ENCODE measurements at places on chromosomes 7 and 10. TPM values are rescaled to one million over a fixed set of nuclear protein-coding genes. Genes with fewer than 3 reads are reported as not detected.
A peak's percentile ranks its signal among the peaks of the same experiment; 100 is the strongest.

DNA sequence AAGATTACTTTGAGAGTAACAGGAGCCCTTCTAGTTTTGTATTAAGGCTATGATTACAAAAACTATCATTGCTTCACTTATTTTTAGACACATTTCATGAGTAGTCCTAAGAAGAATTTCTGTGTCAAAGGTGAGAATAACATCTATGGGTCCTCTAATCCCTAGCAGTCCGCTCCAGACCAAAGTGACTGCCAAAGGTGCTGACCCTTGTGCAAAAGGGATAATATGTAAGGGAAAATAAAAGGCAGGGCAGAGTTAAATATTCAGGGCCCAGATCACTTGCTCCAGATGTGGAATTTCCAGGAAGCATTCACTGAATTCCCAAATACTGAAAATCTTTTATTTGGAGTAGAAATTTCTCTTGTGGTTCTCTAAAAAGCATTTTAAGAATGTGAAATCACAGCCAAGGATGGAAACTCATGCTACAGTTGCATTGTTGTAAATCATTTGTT, 29.3 kb downstream of the RHOBTB1 start:
- no peaks in the 10 kb centered on the region for H3K36me3 ChIP-seq
- no peak for DNase-seq
- no peak overlapping the region for H3K4me3 ChIP-seq
- H3K27me3 ChIP-seq, result no peaks in the 10 kb centered on the region

DNA sequence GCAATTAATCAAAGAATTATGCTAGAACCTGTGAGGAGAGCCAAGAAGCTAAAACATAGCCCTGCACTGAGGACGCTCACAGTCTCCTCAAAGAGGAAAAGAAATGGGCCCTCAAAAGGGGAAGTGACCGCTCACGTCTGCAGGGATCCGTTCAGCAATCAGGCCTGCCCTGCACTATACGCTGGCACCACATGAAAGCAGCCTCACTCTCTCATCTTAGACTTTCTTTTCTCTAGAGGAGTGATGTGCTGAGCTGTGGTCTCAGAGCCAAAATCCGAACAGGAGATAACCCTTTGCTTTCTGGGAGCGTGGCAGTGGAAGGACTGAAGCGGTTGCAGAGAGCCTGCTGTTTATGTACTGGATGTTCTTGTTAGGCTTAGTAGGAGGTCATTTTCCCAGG, 6.3 kb upstream of the IL2RA start:
- H3K27me3 ChIP-seq, result no peaks in the 10 kb centered on the region
- H3K27ac ChIP-seq, result peak overlapping the region; percentile 46
- peak overlapping the region; percentile 16 for H3K4me3 ChIP-seq
- no peaks in the 10 kb centered on the region for H3K36me3 ChIP-seq
- DNase-seq, result peak; percentile 49
- peaks cover 57% of the 10 kb centered on the region for H3K4me1 ChIP-seq

DNA sequence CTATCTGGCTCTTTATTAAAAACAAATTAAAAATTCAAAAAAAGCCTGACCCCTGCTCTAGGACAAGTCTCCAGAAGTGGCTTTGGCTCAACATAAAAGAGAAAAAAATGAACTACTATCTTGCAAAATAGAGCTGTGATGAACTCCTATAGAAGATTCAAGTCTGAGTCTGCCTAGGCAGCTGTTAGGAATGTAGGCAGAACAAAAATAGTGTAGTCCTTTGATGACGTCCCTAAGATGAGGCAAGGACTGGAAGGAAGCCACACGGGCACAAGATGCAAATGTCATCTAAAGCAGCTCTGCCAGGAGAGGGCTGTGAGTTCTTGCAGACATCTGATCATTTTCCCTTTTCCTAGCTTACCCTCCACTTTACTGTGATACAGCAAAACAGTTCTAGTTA, 20.5 kb downstream of the ASNS start:
- no peaks in the 10 kb centered on the region for H3K4me1 ChIP-seq
- no peak overlapping the region for H3K4me3 ChIP-seq
- H3K27ac ChIP-seq, result no peak overlapping the region
- no peak for DNase-seq
- no peaks in the 10 kb centered on the region for H3K27me3 ChIP-seq

GRCh38 chr7:116101704-116102103, 71.1 kb upstream of the TFEC start:
- H3K27me3 ChIP-seq, result no peaks in the 10 kb centered on the region
- no peak overlapping the region for H3K4me3 ChIP-seq
- no peak for DNase-seq
- no peaks in the 10 kb centered on the region for H3K4me1 ChIP-seq
- no peak overlapping the region for H3K27ac ChIP-seq
- H3K36me3 ChIP-seq, result no peaks in the 10 kb centered on the region

- no peak for DNase-seq
- H3K27me3 ChIP-seq, result no peaks in the 10 kb centered on the region
- H3K4me3 ChIP-seq, result no peak overlapping the region
- no peaks in the 10 kb centered on the region for H3K36me3 ChIP-seq
Measured at GRCh38 chr10:69843923-69844322, 42.2 kb downstream of the COL13A1 start.

DNA sequence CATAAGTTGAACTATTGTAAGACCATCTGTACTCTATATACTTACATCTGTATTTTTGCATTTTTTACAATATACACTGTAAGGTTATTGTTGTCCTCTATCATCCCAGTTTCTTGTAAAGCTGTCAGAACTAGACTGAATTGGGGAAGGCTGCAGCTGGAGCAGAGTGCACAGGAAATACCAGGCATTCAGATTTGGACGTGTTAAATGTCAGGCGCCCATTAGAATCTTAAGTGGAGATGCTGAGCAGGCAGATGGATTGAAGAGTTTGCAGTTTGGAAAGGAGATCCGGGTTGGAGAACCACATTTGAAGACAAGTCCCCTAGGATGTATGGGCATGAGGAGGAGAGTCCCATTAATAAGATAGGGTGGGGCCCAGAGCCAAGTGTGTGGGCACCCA, 40.4 kb downstream of the MTURN start:
- no peaks in the 10 kb centered on the region for H3K36me3 ChIP-seq
- no peak overlapping the region for H3K27ac ChIP-seq
- no peak overlapping the region for H3K4me3 ChIP-seq
- no peaks in the 10 kb centered on the region for H3K27me3 ChIP-seq

- H3K27me3 ChIP-seq, result no peaks in the 10 kb centered on the region
- no peaks in the 10 kb centered on the region for H3K4me1 ChIP-seq
- H3K36me3 ChIP-seq, result no peaks in the 10 kb centered on the region
- H3K4me3 ChIP-seq, result no peak overlapping the region
- no peak for DNase-seq
- no peak overlapping the region for H3K27ac ChIP-seq
Measured at GRCh38 chr10:120479506-120479905, 22.5 kb downstream of the PLPP4 start.

DNA sequence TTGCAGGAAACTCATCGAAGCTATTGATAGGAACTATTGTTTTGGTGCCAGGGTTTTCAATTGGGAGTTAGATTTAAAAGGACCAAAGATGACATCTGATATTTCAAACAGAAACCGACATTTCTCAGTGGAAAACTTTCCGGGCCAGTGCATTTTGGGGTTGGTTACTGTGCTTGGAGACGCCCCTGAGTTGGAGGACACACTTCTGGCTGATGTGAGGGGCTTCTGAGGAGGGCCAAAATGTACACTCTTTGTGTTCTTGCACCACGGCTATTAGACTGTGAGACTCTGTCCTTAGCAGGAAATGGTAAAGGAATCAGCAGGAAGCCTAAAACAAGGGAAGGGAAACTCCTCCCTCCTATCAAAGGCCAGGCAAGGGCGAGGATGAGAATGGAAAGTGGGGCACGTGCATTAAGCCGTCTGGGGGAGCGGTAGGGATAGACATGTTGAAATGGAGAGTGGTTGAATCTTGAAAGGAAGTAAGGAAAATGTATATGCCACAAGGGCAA, 1.8 kb upstream of the SRGN start:
- peaks cover 32% of the 10 kb centered on the region for H3K4me1 ChIP-seq
- no peak for DNase-seq
- H3K36me3 ChIP-seq, result no peaks in the 10 kb centered on the region

DNA sequence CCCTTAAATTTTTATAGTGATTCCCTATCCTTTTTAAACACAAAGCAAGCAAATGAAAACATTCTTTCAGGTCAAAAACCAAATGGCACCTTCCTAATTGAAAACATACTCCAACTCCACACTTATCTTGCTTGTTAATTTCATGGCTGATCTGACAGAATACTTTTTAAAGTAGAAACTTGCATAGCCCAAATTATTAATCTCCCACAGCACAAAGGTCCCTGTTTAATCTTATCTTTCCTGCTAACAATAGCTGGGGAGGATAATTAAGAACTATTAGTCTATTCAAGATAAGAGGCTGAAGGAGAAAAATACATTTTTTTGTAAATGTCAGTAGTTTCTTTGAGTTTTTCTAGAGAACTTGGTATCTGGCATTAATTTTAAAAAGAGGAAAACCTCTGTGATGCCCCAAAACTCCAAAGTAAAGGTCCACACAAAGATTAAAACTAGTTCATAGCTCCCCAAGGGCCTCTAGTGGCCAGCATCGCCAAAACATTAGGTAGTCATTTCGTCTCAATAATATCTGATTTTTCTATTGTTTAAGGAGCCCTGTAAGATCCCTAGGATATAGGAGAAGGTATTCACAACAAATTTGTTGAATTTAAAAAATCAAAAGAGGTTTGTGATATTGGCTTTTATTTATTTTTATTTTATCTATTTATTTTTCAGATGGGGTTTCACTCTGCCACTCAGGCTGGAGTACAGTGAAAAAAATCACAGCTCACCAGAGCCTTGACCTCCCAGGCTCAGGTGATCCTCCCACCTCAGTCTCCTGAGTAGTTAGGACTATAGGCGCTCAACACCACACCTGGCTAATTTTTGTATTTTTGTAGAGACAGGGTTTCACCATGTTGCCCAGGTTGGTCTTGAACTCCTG, 14.7 kb downstream of the CDNF start:
- H3K4me3 ChIP-seq, result no peak overlapping the region
- H3K27me3 ChIP-seq, result no peaks in the 10 kb centered on the region
- H3K4me1 ChIP-seq, result no peaks in the 10 kb centered on the region
- H3K27ac ChIP-seq, result no peak overlapping the region

DNA sequence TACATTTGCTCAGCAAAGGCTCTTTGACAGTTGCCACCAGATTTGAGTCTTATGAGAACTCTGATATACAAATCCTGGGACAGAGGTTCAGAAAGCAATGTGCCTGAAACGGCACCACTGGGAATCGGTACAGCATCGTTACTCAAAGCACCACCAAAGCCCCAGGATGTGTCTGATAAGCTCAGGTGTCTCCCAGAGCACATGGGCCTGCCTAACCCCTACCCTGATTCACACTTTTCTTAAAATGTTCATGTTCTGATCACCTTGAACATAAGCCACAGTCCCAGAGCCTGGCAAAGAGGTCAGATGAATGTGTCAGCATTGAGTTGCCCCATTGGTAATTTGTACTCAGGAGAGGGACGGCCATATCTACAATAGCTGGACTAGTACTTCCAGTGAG, 545.8 kb upstream of the AUTS2 start:
- H3K27me3 ChIP-seq, result no peaks in the 10 kb centered on the region
- no peak overlapping the region for H3K27ac ChIP-seq
- H3K4me1 ChIP-seq, result no peaks in the 10 kb centered on the region
- no peak overlapping the region for H3K4me3 ChIP-seq
- DNase-seq, result no peak
- H3K36me3 ChIP-seq, result no peaks in the 10 kb centered on the region

DNA sequence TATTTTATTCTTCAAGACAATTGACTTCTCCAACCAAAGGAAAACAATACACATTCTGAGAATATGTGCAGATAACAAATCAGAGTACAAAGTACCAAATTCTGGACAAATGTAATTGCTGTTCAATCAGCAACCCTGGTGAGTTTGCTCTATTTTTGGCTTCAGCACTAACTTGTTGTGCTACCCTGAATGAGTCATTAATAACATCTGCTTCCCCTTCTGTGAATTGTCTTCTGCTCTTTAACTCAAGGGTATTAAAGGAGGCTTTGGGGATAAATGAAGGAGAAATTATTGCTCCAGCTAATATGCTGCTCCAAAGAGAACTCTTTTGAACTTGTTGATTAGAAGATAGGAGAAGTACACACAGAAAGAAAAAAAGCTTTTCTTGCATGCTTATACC, 459.3 kb downstream of the HTR7 start:
- H3K36me3 ChIP-seq, result no peaks in the 10 kb centered on the region
- H3K27ac ChIP-seq, result no peak overlapping the region
- no peaks in the 10 kb centered on the region for H3K4me1 ChIP-seq
- no peak for DNase-seq
- H3K4me3 ChIP-seq, result no peak overlapping the region
- H3K27me3 ChIP-seq, result no peaks in the 10 kb centered on the region

GRCh38 chr10:30059209-30060107, at the start of gene JCAD:
Gene JCAD (minus strand): TSS chr10:30059586. CDS start chr10:30047812, 11,774 bp downstream.
- H3K4me3 ChIP-seq, result peak within 1 kb of the TSS; percentile 18
- H3K27me3 ChIP-seq, result no peaks in the 10 kb centered on the region
- no peaks in the 10 kb centered on the region for H3K36me3 ChIP-seq
- H3K27ac ChIP-seq, result no peak within 1 kb of the TSS
- no peaks in the 10 kb centered on the region for H3K4me1 ChIP-seq

DNA sequence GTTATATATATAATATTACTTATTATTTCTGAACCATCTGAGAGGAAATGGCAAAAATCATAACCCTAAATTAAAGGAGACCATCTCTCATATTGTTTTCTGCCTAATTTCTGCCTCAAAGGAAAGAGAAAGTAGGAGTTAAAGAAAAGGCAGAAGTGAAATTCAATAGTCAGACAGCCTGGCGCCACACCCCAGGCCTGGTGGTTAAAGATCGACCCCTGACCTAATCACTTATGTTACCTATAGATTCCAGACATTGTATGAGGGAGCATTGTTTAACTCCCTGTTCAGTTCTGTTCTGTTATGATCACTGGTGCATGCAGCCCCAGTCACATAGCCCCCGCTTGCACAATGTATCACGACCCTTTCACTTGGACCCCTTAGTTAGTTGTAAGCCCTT, 24.9 kb upstream of the CHST3 start:
- no peak overlapping the region for H3K27ac ChIP-seq
- H3K4me3 ChIP-seq, result no peak overlapping the region
- DNase-seq, result no peak
- no peaks in the 10 kb centered on the region for H3K36me3 ChIP-seq
- no peaks in the 10 kb centered on the region for H3K4me1 ChIP-seq

DNA sequence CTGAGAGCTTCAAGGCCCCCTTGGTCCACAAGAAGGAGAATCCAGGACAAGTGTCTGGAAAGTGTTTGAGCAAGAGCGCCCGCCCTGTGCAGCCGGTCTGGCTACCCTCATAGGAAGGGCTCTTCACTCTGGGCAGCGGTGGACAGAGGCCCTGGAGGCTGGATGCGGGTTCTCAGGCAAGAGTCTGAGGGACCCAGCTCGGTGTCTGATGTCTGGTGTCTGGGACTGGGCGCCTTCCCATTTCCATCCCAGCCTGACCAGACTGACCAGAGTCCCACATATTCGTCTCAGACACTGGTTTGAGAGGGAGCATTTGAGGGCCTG, 59.8 kb downstream of the HK1 start:
- no peak for DNase-seq
- no peak overlapping the region for H3K4me3 ChIP-seq
- H3K36me3 ChIP-seq, result no peaks in the 10 kb centered on the region
- no peak overlapping the region for H3K27ac ChIP-seq
- H3K4me1 ChIP-seq, result peaks cover 64% of the 10 kb centered on the region

- no peak overlapping the region for H3K27ac ChIP-seq
- no peak overlapping the region for H3K4me3 ChIP-seq
- DNase-seq, result no peak
- H3K27me3 ChIP-seq, result no peaks in the 10 kb centered on the region
Measured at GRCh38 chr7:80632139-80632538, 6.3 kb upstream of the CD36 start.

CFAP70 gene
- total RNA-seq, result 3.2 TPM

ACBD5 gene
- 20.7 TPM for total RNA-seq

OR2A12 gene
- not detected for total RNA-seq

CHST12 gene
- total RNA-seq, result 28.3 TPM

MYL10 gene
- not detected for total RNA-seq

KLF14 gene
- total RNA-seq, result not detected

NME8 gene
- not detected for total RNA-seq

PDZD8 gene
- total RNA-seq, result 20.8 TPM

All from T-cell (primary cell).